ENCODE measurements at places on chromosomes 5 and 9.

GRCh38 chr5:95591490-95591901, 28.4 kb upstream of the GPR150 start:
- DNase-seq: no peak

DNA sequence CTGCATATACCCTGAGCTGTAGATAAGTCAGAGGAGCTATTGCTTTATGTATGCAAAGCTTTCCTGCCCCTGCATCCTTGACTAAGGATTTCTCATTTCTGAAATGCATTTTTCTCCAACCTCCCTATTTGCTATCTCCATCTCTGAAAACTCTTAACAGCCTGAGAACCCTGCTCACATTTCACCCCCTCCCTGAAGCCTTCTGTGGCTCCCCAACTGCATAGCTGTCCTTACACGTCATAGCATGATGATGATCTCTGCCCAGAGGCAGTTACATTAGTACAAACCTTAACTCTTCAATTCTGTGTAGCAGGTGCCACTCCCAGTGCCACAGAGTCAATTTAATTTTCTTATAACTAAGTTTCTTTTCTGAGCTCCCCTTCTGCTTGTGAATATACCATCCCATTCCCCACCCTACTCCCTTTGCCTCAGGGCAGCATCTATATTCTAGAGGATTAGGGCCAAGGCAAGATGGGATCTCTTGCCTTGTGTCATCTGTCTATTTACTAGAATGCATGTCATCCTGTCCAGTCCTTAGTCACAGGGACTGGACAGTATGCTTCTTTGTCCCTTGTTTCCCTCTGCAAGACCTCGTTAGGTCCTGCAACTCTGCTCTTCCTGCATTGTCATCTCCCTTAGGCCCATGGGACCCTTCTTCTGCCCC, 149.7 kb upstream of the SPRY4 start:
- no peak for DNase-seq

GRCh38 chr9:99878651-99879050, 27.8 kb upstream of the STX17 start:
- DNase-seq: no peak

GRCh38 chr5:139492700-139493192, 10.2 kb upstream of the STING1 start:
- no peak for DNase-seq

- no peak for DNase-seq
Observed at GRCh38 chr9:32331240-32331639, 53.2 kb upstream of the ACO1 start.

- no peak for DNase-seq
Observed at GRCh38 chr9:134918646-134919045, 934 bp upstream of the FCN1 start.

GRCh38 chr5:68047035-68047434, 168.5 kb upstream of the PIK3R1 start:
- no peak for DNase-seq

- DNase-seq: no peak
Observed at GRCh38 chr9:87716141-87716540, 9.8 kb upstream of the CTSL start.

DNA sequence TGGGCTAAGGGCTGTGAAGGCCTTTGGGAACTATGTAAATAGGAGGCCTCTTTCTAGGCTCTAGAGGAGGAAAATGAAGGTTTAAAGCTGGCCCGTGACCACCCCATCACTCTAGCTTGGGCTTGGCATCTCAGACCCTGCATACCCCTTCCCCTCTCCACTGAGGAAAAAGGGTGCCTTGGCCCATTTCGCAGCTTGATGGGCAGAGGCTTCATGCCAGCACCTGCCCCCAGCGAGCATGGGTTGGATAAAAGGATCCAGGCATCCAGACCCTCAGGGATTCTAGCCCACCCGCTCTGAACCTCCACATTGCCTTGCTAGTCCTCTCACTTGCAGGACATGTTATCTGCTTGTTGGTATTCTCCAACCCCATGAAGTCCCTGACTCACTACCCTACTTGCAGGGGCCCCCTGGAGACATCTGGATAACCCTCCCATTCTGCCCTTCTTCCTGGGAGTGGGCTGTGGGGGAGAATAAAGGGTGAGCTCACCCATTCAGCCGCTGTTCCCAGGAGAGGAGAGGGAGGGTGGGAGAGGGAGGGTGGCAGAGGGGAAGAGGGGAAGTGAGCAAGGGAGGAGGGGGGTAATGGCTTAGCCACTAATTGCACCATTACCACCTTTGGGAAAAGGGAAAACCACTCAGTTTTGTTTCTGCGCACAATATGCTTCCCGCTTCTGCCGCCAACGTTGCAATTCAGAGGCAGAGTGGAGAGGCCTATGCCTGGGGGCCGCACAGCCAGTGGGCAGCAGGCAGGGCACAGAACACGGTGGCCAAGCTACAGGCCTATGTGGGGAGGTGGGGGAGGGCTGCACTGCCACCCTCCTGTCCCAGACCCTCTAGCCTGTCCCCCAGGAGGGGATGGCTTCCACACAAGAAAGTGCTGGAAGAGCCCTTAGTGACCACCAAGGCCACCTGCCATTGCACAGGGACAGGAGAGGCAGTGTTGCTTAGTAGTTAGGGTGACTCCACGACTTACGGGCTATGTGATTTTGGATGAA, 2.1 kb upstream of the CAMK2A start:
- no peak for DNase-seq

- DNase-seq: no peak
Observed at GRCh38 chr5:93821891-93822415, 80.6 kb upstream of the POU5F2 start.

- no peak for DNase-seq
Observed at GRCh38 chr5:34652914-34653313, 3.2 kb upstream of the RAI14 start.

DNA sequence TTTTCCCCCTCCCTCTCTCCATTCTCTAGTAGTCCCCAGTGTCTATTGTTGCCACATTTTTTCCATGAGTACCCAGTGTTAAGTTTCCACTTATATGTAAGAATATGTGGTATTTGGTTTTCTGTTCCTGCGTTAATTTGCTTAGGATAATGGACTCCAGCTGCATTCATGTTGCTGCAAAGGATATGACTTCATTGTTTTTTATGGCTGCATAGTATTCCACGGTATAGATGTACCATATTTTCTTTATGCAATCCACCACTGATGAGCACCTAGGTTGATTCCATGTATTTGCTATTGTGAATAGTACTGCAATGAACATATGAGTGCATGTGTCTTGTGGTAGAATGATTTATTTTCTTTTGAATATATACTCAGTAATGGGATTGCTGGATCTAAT, 77.4 kb upstream of the MEGF10 start:
- DNase-seq: no peak

DNA sequence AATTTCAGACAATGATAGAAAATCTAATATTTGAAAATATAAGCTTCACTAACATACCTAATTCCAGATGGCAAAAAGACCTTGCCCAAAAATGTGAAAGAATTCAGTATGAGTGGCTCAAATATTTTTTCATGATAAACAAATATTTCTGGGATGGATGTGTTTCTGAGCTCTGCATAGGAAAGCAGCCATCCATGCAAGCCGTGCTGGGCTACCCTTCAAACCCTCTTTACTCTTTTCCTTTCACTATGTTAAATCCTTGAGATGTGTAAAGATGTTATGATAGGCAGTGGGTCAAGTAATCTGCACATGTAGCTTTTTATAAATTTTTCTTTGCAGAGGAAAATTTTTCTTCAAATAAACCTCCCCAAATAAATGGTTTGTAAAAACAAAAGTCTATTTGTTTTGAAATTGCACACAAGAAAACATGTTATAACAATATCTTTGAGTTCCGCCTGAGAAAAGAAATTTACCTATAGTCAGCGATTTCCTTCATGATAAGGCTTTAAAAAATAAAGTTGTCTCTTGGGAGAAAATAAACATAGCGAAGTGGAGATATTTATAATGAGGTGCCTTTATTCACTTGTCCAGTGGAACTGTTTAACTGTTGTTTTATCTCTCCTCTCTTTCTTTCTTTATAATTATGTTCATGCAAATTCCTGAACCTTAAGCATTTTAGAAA, 154.3 kb upstream of the PITX1 start:
- no peak for DNase-seq

DNA sequence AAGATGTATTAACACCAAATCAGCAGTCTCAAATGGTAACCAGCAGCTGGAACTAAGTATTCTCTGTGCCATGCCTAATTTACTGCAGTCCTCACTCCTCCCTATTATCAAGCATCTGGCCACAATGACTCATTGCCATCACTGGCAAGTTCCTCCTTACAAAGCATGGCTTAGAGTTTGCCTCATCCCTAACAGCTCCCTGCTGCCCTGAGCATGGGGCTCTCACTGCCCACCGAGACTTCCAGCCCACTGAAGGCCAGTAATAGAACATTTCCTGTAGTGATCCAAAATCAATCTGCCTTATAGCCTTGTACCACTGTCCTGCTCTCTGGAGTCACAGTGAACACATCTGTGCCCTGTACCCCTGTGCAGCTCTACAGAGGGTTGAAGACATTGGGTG, 211.9 kb upstream of the TRIM32 start:
- no peak for DNase-seq

- no peak for DNase-seq
Observed at GRCh38 chr9:18881758-18882157, 151.3 kb downstream of the SAXO1 start.

DNA sequence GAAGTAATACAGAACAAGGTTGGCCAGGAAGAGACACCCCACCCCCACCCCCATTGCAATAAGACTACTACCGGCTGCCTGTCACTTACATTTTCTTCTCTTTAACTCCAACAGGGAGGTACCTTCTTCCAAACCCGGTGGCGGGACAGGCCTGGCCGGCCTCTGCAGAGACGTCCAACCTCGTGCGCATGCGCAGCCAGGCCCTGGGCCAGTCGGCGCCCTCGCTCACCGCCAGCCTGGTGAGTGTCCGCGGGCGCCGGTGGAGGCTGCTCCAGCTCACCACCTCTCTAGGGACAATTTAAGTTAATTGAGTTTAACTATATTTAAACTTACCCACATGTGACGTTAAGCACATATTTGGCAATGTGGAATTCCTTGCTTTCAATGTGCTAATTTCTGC, 192.4 kb downstream of the MAST4 start:
- no peak for DNase-seq

GRCh38 chr5:110757118-110757729, 18.4 kb downstream of the SLC25A46 start:
- no peak for DNase-seq

- DNase-seq: no peak
Observed at GRCh38 chr5:43530648-43531047, 15.7 kb upstream of the C5orf34 start.

GRCh38 chr5:120258123-120258522, 206.0 kb upstream of the PRR16 start:
- DNase-seq: no peak

- DNase-seq: no peak
Observed at GRCh38 chr9:75855509-75855908, 35.0 kb upstream of the PCSK5 start.

GRCh38 chr5:7811715-7812114, 39.2 kb downstream of the CFAP90 start:
- DNase-seq: no peak

GRCh38 chr5:137403869-137404268, 95.3 kb downstream of the SPOCK1 start:
- DNase-seq: no peak

GRCh38 chr9:37212435-37212834, 92.1 kb downstream of the ZCCHC7 start:
- DNase-seq: no peak

DNA sequence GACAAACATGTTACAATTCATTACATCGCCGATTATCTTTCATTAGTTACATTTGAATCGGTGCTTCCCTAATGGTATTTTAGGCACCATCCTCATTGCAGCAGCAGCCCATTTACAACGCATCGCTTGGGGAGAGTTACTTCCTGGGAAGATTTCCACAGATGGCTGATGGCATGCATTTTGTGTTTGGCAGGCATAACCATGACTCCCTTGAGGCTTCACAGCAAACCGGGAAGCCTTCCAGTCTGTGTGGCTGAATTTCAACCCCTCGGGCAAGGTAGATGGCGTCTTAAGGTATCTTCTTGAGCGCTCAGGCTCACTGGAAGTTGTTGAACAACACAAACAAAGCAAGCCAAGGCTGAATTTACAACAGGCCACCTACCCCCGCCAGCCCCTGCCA, 1.6 kb upstream of the DNAH5 start:
- DNase-seq: no peak

Data from stimulated activated CD4-positive, alpha-beta T cell treated with anti-CD3 and anti-CD28 coated beads, Interleukin-1b, Interleukin-23, amount 100 ng/mL, for 48 hours (primary cell).